ENCODE measurements at places on chromosomes 11 and 22.

GRCh38 chr22:26428515-26429457 lies at the start of gene ASPHD2:
Gene ASPHD2 (plus strand): TSS chr22:26429260. CDS start chr22:26433616, 4,356 bp downstream.
- DNase-seq: peak; percentile 69

DNA sequence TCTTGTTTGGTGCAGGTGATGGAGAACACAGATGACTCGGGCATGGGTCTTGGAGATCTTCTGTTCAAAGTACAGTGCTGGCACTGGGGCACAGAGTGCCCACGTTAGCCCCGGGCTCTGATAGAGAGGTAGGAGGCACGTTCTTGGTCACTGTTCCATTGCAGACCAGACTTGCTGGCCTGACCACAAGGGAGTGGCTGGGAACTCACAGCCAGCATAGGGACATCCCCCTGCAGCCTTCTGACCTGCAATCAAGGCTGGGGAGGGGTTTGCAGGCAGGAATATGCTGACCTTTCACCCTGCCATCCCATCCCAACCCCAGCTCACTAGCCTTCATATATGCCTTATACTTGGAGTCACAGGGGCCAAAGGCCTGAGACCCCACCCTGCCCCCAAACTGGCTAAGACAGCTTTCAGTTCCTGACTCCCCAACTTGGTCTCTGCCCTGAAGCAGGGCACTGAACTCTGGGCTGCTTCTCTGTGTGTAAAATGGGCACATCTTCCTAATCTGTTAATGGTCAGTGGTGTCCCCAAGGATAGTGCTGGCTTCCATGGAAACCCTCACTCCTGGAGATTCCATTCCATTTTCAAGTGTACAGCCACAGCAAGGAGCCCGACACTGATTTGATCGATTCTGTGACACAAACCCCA lies 4.6 kb downstream of the MRPL49 start:
- no peak for DNase-seq

DNA sequence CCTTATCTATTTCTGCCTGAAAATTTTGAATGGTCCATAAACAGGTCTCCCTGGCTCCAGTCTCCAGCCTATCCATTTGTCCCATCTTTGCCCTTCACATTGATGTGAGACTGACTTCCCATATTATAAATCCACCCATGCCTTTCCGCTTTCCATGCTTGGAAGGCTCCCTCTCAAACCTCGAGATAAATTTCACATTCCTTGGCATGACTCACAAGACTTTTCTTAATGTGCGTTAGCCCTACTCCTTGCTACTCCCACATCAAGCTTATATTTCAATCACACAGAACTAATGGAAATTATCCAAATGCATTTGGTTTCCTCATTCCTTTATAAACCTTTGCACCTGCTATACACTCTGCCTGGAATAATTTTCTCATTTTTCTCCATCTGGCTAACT lies 163.7 kb upstream of the NTM start:
- no peak for DNase-seq

DNA sequence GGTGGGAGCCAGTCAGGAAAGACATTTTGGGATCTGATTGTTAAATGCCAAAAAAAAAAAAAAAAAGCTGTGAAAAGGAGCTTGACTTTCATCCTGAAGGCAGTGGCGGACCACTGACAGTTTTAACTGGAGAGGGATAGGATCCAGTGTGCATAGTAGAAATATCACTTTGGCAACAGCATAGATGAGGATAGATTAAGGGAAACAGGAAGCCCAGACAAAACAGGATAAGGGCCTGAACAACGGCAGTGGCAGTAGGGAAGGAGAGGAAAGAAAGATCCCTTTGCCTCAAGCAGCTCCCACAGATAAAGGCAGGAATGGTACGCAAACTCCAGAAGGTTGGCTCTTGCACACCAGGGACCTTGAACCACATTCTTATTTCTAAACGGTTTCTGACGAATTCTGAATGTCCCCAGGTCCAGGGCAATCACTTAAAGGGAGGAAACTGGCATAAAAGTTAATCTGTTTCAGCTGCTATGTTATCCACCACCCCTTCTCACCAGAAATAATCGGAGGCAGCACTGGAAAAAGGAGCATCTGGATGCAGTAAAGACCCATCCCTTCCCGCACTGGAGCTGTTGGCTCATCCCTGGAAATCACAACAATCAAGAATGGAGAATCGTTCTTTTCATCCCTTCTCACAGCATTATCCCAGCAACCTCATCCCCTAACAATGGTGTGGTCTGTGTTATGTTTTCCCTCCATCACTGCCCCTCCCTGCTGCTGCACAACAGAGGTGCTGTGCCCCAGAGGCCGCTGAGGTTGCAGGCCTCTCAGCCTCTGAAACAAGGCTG lies 99.1 kb downstream of the GAB2 start:
- DNase-seq: no peak

GRCh38 chr22:44071781-44072326 lies 47.8 kb downstream of the PARVB start:
- no peak for DNase-seq

- DNase-seq: no peak
These were observed 82.9 kb downstream of the FAM83F start for GRCh38 chr22:40077646-40078016.

DNA sequence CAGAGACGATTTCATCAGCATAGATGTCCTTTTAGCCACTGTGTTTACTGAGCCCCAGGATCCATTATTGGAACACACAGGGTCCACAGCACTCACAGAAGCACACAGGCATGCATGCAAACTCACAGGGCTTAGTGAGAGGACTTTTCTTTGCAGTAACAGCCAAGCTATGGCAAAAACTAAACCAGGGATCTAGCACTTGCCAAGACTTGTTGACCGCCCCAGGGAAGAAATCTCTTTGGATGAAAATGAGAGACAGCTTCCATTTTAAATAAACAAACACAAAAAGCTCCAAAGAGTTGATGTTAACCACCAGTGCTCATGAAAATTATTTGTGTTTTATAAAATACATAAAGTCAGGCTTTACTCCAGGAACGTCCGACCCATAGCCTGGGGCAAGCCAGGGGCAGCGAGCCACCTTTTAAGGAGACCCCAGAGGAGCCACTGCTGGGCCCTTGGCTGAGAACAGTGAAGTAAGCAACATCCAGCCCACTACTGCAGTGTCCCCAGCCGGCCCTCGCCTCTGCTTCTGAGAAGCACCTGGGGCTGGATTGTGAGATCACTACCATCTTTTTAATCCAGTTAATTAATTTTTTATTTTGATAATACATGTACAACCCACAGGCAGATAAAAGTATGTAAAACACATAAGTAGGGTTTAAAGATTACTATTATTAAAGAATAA lies 22.0 kb upstream of the TFIP11 start:
- DNase-seq: no peak

DNA sequence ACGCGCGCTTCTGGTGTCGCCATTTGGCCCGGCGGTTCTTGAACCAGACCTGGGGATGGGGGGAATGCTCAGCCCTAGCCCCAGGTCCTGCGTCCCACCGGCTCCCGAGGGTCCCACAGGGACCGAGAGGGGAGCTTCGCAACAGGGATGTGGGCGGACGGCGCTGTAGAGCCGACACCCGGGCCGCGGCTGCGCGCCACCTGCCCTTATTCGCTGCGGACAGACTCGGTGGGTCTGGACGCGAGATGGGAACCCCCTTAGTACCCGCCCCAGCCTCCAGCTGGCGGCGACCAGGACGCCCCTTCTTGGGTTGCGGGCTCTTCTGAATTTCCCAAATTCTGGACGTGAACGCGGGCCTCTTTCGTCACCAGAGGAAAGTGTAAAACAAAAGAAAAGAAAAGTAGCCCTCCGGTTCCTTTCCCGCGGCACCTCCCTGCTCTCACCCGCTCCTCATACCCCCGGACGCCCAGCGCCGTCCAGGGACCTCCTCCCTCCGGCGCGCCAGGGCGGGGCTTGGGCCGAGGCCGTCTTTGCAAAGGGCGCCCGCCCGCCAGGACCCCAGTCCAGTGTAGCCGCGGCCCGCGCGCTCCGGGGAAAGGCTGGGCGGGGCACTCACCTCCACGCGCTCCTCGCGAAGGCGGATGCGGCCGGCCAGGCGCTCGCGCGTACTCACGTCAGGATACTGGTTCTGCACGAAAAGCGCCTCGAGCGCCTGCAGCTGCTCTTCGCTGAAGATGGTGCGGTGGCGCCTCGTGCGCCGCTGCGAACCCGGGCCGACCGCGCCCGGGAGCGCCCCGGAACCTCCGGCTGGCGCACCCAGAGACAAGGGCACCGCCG lies 827 bp downstream of the GSC2 start:
- peak; percentile 40 for DNase-seq

DNA sequence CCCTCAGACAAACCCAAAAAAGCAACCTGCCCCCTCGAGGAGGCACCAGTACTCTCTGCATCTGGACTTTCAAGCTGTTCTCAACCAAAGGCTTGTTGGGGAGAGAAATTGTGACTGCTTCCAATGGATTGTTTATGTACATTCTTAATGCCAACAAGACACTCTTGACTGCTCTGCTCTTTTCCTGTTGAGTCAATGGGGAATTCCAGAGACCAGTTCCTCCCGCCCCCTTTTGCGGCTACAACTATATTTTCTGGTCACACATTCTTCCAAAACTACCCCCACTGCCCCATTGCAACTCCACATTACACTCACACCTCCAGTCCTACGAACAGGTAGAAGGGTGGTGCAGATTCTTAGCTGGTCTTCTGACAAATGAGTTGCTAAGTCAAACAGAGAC lies 187.0 kb downstream of the DSCAML1 start:
- peak; percentile 72 for DNase-seq

- DNase-seq: no peak
These were observed 29.6 kb downstream of the IGF2 start for GRCh38 chr11:2109541-2110019.

DNA sequence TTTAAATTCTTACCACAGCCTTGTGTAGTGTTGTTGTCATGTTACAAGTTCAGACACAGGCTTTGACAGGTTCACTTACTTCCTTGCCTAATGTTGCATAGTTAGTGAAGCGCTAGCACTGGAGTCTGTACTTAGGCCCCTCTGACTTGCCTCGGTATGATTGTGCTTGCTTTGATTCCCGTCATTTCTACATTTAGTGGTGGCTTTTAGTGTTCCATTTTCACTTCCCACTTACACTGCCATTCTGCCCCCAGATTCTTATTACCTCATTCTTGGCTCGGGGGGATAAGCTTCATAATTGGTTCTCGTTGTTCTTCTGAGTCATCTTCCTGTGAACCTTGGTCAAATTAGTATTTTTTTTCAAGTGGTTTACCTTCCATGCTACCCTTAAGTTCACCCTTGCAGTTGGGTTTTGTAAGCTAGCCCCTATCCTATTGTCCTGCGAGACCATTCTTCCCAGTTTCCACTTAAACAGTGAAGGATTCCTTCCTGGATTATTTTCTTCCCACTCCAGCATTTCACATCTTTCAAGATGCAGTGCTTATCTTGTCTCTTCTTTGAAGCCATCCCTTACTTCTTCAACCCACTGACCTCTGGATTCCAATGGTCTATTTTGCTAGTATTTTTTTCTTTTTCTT lies 68.7 kb downstream of the DDX10 start:
- DNase-seq: peak; percentile 16

DNA sequence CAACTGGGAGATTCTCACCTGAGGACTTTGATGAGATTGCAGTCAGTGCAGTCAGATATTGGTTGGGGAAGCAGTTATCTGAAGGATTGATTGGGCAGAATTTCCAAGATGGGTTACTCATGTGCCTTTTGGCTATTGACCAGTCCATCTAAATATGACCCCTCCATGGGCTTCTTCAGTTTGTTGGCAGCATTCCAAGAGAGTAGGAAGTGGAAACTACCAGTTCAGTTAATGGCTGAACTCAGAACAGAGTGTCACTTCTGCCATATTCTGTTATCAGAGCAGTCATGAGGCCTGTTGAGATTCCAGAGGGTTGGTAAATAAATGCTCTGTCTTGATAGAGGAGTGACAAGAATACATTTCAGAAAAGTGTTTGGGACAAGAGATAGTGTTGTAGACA lies 71.0 kb downstream of the CYP2R1 start:
- no peak for DNase-seq

- DNase-seq: no peak
These were observed 98.2 kb upstream of the PRR5 start for GRCh38 chr22:44603767-44604166.

DNA sequence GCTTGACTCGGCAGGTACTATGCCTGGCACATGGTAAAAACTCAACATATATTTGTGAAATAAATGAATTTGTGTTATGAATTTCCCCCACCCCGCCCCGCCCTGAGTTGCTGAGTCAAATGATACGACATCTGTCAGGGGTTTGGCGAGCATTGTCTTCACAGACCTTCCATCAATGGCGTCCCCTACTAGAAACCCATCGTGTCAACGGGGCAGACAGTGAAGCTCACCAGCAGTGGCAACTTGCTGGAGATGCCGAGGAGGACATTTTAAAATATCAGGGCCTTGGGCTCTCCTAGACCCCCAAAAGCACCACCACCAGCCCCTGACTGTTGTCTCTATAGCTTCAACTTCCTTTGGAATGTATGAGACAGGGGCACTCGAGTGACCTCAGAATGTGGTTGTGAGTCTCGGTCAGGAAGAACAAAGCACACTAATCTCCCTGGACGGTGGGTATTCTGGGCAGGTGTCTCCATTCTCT lies 761 bp upstream of the NXF1 start:
- peak; percentile 66 for DNase-seq

DNA sequence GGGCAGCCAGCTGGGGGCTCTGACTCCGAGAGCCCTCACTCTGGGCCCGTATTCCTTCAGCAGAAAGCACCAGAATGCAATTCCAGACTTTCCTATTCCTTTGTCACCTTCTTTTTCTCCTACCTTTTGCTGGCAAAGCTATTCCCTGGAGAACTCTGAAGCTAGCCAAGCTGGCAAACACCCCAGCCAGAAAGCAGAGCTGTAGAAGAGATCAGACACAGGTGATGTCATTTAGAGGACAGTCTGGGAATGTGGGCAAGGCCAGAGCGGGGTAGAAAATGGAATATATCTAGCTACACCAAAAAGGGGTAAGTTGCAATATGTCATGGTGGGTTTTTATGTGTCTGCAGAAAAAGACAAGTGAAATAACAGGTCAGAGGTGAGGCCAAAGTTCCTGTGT lies 205.1 kb downstream of the NXPE2 start:
- DNase-seq: no peak

- no peak for DNase-seq
These were observed 1.4 kb upstream of the SERPINH1 start for GRCh38 chr11:75560644-75561043.

Data from DMS53 (cell line).